ENCODE measurements at places on chromosomes 11 and 22.

DNA sequence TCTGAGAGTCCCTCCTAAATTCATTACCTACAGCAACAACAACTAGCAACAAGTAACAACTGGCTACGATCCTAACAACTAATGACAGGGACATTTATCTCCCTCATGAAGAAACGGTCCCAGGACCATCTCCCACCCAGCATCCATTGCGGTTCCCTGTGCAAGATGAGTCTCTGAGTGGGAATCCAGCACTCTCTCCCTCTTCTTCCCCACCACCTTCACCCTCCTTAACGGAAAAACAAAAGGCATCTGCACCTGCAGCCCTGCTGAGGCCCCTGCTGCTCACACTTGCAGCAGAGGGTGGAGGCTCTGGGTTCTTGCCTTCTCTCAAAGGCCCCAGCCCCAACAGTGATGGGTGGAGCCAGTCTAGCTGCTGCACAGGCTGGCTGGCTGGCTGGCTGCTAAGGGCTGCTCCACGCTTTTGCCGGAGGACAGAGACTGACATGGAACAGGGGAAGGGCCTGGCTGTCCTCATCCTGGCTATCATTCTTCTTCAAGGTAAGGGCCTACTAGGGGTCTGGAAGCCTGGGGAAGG, at the start of gene CD3G:
CD3G (plus strand) TSS at position 364 of the 535 bp plus-strand sequence; CDS start at position 444, 80 bp downstream.
- no peak for DNase-seq

DNA sequence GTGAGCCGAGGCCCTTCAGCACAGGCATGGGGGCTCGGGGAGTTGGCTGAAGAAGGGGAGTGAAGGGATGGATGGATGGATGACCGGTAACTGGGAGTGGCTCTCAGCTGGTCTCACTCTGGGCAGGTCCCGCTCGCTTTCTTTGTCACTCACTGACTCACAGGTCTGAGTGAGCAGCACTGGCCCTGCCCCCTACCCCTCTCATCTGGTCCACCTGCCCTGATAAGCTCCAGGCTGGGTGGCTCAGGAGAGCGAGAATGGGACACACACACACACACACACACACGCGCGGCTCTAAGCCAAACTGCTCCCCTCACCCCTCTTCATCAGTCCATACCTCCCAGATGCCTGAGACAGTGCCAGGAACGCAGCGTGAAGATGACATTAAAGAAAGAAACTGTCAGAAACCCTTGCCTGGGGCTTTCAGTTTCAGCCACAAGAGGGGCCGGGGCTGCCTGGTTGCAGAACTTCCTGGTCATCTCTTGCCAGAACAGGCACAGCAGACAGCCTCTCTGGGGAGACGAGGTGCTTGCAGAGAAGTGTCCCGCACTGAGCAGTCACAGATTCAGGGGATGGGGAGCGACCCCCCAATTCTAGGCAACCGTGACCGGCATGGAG, 16.5 kb upstream of the SHISAL1 start:
- no peak for DNase-seq

GRCh38 chr11:24412722-24413121, 84.1 kb upstream of the LUZP2 start:
- no peak for DNase-seq

DNA sequence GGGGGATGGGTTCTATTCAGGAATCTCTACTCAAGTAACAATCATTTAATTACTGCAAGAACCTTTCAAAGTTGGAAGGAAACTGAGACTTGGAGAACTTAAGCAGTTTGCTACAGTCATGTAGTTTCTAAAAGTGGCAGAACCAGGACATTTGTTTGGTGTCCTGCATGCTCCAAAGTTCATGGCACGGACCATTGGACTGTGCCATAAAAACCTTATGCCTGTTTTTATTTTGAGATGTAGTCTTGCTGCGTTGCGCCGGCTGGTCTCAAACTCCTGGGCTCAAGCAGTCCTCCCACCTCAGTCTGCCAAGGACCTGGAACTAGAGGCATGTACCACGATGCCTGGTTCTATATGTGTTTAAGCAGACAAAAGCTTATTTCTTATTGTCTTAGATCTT, 18.6 kb upstream of the AIFM3 start:
- no peak for DNase-seq

Measured in HTR-8/SVneo (cell line).